GDM1 (cell line): ENCODE measurements at places on chromosomes 2 and 18.

GRCh38 chr2:158998551-158999248 is 30.3 kb downstream of the TANC1 start:
- DNase-seq = no peak

DNA sequence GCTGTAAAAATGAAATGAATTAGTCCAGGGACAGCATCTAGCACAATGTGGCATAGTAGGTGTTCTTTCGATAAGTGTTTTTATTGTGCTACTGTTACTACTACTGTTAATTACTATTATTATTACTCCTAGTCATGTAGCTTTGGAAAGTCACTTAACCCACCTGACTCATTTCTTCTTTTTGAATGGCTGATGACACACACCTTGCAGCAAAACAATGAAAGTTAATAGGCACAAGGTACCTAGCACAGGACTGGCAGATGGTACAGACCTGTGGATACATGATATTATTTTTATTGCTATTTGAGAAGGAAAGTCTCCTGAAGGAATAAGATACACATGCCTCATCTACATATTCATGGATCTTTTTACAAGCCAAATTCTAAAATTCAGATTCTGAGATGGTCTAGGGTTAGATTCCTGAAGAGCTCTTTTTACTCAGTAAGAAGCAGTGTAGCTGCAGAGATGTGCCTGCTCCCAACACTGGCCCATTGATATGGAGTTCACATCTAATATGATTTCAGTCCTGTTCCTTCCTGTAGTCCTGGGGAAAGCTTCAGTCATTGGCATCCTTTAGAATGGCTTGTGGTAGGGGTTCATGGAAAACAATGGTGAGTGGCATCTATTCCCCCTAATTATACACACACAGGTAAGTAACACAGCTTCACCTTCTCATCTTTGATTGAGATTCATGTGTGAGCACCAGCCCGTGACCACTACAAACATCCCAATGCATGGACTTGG is 7.9 kb upstream of the ERMN start:
- DNase-seq = no peak

GRCh38 chr18:51266773-51267172 is 69.3 kb upstream of the MEX3C start:
- no peak for DNase-seq

- no peak for DNase-seq
These were observed 290.1 kb downstream of the PIK3C3 start for GRCh38 chr18:42245137-42245536.

GRCh38 chr2:125267683-125268082 is 1242.6 kb downstream of the CNTNAP5 start:
- DNase-seq = no peak

DNA sequence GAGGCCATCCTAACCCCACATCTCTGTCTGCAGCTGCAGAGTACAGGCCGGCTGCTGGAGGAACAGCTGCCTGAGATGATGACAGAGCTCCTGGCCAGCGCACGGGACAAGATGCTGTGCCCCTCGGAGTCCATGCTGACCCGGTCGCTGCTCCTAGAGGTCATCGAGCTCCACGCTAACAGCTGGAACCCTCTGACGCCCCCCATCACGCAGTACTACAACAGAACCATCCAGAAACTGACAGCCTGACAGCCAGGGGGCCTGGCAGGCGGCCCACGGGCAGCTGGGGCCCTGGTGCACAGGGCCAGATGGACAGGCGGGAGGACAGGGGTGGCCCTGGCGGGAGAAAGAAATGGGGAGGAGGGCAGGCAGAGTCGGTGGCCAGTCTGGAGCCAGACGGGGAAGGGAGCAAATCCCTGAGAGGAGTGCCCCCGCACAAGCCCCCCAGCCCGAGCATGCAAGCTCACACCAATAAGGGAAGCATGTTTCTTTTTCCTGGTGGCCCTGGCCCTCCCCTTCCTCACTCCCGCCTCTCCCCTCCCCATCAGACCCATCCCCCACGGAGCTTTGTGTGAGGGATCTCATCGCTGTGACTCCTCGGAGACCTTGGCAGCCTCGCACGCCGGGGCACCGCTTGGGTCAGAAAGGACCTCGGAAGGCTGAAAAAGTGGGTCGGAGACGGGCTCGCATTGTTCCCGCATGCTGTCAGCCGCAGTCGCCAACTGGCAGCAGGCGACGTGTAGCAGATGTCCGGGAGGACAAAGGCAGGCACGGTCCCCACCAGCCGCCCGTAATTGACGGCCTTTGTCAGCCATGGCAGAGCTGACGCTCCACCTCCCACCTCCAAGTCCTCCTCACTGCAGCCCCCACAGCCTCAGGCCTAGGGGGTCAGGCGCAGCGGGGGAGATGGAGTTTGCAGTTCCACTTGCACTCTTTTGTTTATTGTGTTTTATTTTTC is 91.2 kb downstream of the SMAD7 start:
- no peak for DNase-seq

DNA sequence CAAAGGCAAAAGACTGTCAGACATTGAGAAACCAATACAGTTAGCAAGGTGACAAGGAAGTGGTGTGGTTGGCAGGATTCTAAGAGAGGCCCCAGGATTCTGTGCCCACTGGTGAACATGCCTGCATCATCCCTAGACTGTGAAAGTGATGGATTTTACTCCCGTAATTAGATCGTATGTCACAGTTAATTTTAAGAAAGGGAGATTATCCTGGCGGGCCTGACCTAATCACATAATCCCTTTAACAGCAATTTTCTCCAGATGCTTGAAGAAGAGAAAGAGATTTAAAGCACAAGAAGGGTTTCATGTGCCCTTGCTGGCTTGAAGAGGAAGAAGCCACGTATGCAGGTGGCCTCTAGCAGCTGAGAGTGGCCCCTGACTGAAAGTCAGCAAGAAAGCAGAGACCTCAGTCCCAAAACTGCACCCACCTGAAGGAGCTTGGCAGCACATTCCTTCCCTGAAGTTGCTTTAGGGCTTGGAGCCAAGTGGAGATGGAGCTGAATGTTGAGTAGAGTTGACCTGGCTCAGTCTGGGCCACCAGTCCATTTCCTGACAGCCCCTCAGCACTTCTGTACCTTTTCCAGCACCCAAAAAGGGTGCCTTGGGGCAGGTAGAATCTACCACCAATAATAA is 49.1 kb downstream of the GTF3C3 start:
- DNase-seq = no peak
